GM13977 (cell line): ENCODE measurements at places on chromosomes 11 and 22.
A peak's percentile ranks its signal among the peaks of the same experiment; 100 is the strongest.

DNA sequence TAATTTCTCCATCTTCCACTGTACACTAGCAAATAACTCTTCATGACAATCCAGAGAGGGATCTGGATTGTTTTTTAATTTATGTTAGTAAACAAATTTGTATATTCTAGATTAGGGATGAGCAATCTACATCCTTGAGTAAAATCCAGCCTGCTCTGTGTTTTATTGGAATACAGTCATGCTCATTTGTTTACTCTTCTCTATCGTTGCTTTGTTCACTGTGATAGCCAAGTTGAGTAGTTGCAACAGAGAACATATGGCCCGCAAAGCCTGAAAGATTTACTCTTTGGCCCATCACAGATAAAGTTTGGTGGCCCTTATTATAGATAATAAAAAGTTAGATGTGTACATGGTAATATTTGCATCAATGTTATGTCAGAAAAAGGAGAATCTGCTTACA lies 6.2 kb upstream of the BLID start:
- no peak for DNase-seq

- DNase-seq, result no peak
These were observed 29.4 kb upstream of the RRAS2 start for GRCh38 chr11:14388352-14388751.

- DNase-seq, result no peak
These were observed 119.7 kb upstream of the CD82 start for GRCh38 chr11:44445500-44446365.

DNA sequence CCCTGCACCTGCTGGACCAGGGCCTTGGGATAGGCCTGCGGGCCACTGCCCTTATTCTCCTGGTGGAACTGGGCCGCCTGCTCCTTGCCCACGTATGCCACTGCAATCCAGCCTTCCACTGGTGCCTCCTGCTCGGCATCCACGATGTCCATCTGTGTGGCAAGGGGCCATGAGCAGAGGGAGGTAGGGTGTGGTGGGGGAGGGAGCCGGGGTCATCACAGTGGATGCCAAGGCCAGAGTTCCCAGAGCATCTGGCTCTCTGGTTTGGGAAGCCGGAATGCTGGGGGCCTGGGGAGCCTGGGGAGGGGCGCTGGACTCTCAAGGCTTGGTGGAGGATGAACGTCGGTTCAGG lies 627 bp downstream of the RNF215 start:
- no peak for DNase-seq

- DNase-seq, result no peak
These were observed 19.6 kb downstream of the ENTHD1 start for GRCh38 chr22:39873965-39874364.

- DNase-seq, result no peak
These were observed 16.8 kb downstream of the PIWIL4 start for GRCh38 chr11:94583866-94584500.

- DNase-seq, result peak; percentile 68
These were observed 39.7 kb downstream of the USP35 start for GRCh38 chr11:78228467-78228866.

DNA sequence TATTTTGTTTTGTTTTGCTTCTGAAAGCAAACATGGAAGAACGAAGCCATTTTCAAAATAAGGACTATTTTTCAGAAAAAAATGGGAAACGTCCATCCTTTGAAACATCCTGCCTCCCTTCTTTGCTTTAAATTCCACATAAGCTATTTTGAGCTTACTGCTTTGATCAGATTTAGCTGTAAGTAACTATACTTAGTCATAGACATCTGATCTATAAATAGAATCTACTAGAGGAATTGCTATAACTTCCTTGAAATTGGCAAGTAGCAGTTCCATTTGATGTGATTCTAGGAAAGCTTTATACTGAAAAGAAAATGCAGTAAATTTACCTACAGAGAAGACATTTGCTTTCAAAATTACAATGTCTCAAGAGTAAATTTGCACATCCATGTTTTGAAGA lies 305.8 kb downstream of the TTC28 start:
- DNase-seq, result no peak

DNA sequence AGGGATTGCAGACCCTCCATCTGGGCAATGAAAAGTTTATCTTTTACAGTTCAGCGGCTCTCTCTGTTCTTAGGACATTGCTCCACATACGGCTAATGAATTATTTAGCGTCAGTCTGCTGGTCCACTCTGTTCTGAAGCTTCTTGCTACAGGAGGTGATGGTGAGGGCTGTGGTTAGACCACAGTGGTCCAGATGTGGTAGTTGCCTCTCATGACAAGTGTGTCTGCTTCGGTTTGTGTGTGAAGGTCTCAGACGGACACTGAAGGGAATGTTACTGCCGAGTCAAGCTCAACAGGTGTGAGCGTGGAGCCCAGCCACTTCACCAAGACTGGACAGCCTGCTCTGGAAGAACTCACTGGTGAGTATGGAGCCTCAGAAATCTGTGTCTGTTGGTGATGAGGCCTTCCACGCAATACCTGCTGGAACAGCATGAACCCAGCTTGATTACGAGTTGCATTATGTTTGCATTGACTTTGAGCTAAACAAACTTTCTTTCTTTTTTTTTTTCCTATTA lies 220.8 kb downstream of the DBX1 start:
- DNase-seq, result no peak

GRCh38 chr11:118705111-118705741 lies 25.8 kb upstream of the TREH start:
- DNase-seq, result no peak

- no peak for DNase-seq
These were observed 190.4 kb downstream of the MN1 start for GRCh38 chr22:27610863-27611786.

- no peak for DNase-seq
These were observed 19.3 kb downstream of the PRR33 start for GRCh38 chr11:1872267-1872985.

- no peak for DNase-seq
These were observed 31.8 kb upstream of the RBMXL2 start for GRCh38 chr11:7056828-7057513.

DNA sequence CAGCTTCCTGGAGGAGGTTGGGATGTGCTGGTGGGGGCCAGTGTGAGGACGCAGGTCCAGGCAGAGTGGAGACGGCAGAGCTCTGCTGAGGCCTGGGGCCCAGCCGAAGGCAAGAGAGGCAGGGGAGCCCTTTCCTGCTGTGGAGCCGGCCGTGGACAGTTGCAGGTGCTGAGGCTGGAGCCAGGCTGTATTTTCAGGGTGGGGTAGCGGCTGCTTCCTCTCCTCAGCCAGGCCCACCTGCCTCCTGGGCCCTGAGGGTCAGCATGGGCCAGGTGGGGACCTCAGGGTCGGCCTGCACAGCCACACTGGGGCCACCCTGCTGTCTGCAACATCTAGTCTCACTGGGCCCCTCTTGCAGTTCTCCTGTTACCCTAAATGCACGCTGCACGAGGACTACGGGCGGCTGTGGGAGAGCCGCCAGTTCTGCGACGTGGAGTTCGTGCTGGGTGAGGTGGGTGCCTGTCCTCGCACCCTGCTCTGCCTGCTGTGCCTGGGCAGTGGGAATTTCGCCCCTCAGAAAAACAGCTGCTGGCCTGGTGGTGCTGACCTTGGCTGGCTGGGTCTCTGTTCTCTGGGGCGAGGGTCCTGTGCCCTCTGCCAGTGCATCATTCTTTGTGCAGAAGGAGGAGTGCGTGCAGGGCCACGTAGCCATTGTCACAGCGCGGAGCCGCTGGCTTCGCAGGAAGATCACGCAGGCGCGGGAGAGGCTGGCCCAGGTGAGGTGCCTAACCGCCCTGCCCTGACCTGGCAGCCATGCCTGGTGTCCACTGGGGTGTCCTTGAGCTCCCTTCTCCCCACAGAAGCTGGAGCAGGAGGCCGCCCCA lies 8.4 kb downstream of the THAP7 start:
- DNase-seq, result no peak

DNA sequence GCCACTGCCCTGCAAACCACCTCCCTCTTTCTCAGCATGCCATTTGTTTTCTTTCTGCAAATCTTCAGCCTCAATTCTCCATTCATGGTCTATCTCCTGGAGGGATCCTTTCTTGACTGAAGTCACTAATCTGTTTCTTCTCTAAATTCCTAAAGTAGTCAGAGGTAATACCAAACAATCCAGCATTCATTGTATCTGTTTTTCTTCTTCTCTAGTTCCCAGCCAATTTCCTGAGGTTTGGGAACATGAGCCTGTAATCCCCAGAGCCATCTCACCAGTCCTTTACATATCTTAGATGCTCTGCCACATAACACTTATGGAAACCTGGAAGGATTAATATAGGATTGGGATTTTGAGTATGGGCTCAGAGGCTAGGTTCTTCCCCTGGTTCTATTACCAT lies 86.5 kb downstream of the MICAL2 start:
- no peak for DNase-seq

DNA sequence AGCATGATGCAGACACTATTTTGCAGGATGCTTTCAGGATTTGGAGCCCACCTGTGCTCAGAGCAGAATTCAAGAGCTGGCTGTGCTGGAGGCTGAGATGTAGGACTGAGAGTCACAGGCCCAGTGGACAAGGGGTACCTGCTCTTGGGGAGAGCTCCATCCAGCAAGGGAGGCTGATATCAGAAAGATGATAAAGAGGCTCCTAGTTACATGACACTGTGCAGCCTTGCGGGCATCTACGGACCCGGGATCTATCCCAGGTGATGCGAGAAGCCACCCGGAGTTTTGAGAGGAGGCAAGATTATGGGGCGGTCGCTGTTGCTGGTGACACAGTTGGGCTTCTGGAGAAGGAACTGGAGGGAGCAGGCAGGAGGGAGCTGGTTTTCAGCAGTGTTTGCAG lies 579.0 kb downstream of the TBC1D22A start:
- no peak for DNase-seq

DNA sequence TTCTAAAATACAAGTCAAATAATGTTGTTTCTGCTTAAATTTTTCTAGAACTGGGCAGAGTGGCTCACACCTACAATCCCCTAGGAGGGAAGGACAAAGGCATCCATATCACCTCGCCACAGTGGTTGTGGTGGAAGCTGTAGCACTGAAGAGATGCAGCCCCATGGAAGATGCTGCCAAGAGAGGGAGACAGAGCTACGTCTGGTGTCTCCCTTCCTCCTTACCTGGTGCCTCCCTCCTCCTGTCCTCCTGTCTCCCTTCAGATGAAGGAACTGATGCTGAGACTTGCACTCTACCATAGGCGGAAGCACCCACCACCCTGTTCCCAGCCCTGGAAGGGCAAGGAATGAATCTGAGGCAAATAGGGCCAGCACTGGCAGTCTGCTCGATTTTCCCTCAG lies 22.3 kb downstream of the MMP27 start:
- no peak for DNase-seq

DNA sequence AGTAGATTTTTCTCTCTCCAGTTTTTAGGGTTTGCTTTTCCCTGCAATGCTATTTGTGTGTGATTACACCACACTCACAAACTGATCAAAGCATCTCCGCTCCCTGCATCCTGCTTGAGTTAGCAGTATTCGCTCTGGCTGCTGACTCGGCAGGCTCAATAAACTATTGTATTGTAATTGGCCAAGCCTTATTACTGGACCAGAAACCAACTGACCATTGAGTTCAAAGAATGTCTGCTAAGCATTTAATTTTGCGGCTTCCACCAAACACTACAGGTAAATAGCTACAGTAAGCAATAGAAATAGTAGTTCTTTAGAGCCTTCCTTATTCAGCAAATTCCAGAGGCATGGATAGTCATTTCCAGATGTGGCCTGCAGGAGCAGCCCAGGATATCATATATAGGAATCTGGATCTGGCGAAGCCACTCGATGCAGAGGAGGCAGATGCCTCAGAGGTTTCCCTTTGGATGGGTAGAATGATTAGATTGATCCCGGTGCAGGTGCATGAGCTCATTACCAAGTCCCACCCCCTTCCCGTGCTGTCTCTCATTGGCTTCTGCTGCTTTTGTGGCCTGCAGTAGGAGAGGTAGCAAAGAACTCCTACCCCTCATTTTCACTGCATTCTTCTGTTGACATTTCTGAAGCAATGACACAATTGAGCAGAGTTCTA lies 77.3 kb downstream of the COMMD9 start:
- DNase-seq, result no peak

DNA sequence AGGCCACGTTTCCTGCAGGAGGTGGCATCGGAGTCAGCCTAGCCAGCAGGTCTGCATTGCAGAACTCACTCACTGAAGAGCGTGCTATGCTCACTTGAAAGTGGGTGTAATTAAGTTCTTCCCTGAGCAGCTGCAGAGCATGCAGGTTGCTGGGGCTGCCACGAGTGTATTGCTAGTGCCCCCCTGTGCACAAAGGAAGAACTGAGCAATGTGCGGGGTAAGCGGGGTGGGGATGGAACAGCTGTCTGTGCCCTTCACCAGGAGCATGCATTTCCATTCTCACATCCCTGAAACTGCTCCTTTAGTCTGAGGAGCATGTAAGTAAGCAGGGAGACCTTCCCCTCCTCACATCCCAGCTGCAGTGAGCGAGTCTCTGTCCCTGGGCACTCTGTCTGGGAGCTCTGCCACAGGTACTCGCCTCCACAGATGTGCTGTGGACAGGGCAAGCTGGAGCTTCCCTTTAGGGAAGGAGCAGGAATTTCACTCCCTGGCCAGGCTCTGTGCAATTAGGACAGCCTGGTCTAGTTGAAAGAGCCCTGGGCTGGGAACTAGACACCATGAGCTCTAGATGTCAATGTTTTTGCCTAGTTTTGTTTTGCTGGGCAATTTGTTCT lies 1031.8 kb downstream of the NTM start:
- DNase-seq, result peak; percentile 44

DNA sequence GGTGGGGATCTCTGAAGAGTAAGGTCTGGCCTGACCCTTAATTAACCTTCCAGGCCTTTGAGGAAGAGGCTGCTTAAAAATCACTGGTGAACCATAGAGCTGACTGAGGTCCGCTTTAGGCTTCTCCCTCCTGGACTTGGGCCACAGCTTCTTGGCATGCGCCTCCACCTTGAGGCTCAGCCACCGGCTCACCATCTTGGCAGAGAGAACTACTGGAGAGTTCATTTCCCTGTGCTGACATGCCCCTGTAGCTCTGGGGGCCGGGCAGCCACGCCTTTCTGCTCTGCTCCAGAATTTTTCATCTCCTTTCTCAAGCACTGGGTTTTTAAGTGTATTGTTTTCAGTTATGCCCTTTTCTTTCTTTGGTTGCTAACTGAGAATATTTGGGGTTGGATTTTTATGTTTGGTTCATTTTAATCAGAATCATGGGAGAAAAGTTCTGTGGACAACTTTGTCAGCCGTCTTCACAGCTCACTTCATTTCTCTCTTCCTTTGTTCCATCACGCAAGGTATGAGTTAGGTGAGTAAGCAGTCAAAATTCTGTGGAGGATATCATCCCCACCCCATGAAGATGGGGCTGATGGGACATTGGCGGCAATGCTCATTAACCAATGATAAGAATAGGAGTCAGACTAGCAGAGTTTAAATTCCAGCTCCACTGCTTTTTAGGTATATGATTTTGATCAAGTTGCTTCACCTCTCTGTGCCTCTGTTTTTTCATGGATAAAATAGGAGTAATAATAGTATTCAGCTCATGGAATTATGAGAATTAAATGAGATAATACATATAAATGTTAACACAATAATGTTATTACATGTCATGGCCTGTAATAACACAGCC lies 103.9 kb downstream of the DBX1 start:
- no peak for DNase-seq
